ENCODE measurements at places on chromosomes 4 and X. TPM values are rescaled to one million over a fixed set of nuclear protein-coding genes. Genes with fewer than 3 reads are reported as not detected.
A peak's percentile ranks its signal among the peaks of the same experiment; 100 is the strongest.

- peak; percentile 91 for DNase-seq
Observed at GRCh38 chr4:6582889-6583490, 8.0 kb downstream of the MAN2B2 start.

- DNase-seq, result peak; percentile 86
Observed at GRCh38 chr4:26342328-26343037, 21.7 kb downstream of the RBPJ start.

The GJB1 gene
- not detected for total RNA-seq

GRCh38 chr4:10003666-10004065, 17.6 kb downstream of the SLC2A9 start:
- DNase-seq, result no peak

GRCh38 chr4:27181693-27182092, 321.1 kb downstream of the STIM2 start:
- DNase-seq, result no peak

DNA sequence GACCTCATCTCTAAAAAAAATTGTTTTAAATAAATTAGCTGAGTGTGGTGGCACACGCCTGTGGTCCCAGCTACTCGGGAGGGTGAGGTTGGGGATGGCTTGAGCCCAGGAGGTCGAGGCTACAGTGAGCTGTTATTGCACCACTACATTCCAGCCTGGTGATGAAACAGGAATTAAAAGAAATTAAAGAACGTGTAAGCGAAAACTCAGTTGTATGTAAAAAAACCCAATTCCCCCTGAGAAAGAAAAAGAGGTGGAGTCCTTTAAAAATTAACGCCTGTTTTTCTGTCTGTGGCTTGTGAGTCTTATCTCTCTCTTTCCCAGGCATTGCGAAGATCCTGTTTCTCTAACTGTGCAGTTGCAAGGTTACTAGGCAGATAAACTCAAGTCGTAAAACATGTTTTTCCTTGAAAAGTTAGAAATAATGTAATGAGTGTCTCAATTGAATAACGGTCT, 22.1 kb downstream of the EPGN start:
- DNase-seq, result no peak

The PCSK1N gene
- not detected for total RNA-seq

GRCh38 chrX:56729152-56729850, at the start of gene NBDY:
Gene NBDY, plus strand, starts transcription at chrX:56729243. Its CDS starts 111 bp downstream, at chrX:56729354.
- DNase-seq, result peak; percentile 53

- peak; percentile 95 for DNase-seq
Observed at GRCh38 chr4:128241425-128241913, 46.1 kb downstream of the PGRMC2 start.
